ENCODE measurements at places on chromosomes 13 and 19.
A peak's percentile ranks its signal among the peaks of the same experiment; 100 is the strongest.

GRCh38 chr13:103935117-103935516 is 868.9 kb upstream of the SLC10A2 start:
- DNase-seq = no peak

DNA sequence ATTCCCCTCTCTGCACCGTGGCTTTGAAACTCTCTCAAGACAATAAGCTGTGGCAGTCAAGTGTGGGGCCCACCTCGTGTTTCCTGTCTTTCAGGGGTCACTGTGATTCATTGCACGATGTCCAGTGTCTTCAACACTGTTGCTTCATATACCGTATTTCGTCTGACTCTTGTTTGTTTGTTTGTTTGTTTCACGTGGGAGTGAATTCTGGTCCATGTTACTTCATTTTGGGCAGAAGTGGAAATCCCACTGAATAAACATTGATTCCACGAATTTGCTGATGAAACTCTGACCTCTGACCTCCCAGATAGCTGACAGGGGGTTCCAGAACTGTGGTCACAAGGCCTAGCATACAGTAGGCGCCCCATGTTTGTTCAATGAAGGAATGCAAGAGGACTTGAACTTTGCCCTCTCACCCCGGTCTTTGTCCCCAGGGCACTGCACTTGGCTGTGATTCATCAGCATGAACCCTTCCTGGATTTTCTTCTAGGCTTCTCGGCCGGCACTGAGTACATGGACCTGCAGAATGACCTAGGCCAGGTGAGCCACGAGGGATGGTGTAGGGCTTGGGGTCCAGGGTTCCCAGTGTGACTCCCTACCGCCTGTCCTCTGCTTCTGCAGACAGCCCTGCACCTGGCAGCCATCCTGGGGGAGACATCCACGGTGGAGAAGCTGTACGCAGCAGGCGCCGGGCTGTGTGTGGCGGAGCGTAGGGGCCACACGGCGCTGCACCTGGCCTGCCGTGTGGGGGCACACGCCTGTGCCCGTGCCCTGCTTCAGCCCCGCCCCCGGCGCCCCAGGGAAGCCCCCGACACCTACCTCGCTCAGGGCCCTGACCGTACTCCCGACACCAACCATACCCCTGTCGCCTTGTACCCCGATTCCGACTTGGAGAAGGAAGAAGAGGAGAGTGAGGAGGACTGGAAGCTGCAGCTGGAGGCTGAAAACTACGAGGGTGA is 5.1 kb downstream of the NFKBIB start:
- no peak for DNase-seq

- DNase-seq = no peak
Observed at GRCh38 chr13:101916108-101916774, 463.8 kb downstream of the ITGBL1 start.

GRCh38 chr19:2494447-2495129 is 18.7 kb downstream of the GADD45B start:
- DNase-seq = peak; percentile 50

- peak; percentile 50 for DNase-seq
Observed at GRCh38 chr19:42184401-42184861, 33.0 kb downstream of the DEDD2 start.

DNA sequence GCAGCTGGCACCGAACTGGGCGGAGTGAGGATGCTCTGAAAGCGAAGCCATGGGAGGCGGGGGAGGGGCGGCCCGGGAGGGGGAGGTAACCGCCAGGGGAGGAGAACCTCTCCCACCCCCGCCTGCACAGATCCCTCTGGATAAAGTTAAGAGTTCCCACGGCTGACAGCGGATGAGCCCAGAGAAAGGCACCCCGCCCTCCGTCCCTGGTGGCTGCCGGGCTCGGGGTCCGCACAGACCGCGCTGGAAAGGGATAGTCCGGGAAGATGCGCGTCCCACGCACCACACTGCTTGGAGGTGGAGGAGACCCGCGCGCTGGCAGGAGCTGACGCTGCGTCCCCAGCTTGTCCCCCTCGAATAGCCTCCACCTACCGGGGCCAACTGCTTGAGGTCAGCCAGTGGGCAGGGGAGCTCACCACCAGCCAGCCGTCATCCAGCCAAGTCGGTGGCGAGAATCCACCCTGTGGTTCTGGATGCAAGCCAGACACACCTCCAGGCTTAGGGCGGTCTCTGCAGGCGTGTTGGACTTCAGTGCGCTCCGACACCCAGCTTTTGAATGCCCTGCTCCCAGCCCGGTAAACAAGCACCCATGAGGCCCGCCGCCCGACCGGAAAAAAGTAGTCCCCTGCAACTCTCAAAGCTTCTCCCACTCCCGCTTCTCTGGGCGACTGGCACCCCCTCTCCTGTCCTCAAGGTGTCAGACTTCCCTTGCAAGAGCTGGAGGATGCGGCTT is at the start of gene TRPC4:
Gene TRPC4, minus strand, starts transcription at position 17 of the 733 bp plus-strand sequence. CDS start 86,439 bp downstream, outside the sequence.
- peak; percentile 71 for DNase-seq

DNA sequence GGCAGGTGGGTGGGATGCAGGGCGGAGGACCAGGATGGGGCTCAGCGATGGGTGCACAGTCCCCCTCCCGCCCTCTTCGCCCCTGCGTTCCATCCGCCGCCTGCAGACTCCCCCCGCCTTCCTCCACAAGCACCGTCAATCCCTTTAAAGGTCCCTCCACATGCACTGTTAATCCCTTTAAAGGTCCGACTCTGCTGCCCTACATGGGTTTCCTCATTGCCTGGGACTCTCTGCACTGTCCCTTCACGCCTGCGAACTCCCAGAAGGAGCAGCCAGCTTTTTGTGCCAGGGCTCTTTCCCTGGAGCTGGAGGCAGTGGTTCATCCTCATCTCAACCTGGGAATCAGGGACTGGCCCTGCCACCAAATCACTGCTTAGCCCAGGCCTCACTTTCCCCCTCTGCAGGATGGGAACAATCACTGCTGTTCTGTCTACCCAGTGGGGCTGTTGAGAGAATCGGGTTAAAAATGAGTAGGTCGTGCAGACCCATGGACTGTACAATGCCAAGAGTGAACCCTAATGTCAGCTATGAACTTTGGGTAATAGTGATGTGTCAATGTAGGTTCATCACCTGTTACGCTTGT is 20.4 kb downstream of the ZNF574 start:
- no peak for DNase-seq

GRCh38 chr13:46899801-46900200 is 2.9 kb upstream of the HTR2A start:
- no peak for DNase-seq

DNA sequence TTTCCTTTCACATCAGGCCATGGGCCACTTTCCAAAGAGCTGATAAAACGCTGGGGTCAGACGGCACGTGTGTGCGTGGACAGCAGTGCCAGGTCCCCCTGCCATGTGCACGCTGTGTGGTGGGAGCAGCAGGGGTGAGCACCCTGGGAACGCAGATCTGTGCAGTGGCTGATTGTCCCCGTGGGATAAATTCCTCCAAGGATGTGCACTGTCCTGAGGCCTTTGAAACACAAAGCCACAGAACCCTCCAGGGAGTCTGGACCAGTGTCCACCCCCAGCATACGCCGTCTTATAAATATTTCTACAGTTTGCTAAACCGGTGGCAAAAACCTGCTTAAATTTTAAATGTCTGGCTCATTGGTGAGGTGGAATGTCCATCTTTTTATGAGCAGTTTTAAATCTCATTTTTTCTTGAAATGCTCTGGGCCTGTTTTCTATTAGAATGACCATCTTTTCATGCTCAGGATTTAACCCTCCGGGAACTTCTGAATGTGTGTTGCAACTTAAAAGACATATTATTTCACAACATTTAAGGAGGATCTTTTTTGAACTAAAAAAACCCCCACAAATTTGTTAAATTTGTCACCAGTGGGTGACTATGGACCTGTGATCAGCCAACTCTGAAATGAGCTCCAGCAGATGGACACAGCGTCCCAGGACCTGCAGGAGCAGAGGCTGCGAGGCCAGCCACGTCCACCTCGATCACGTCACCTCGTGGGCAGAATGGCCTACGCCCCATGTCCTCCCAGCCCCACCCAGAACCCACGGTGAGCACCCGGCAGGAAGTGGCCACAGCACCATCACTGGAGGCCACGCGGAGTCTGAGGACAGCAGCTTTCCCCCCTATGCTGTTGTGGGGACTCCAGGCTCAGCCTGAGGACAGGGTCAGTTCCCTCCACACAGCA is 68.6 kb downstream of the RASA3 start:
- DNase-seq = peak; percentile 20

DNA sequence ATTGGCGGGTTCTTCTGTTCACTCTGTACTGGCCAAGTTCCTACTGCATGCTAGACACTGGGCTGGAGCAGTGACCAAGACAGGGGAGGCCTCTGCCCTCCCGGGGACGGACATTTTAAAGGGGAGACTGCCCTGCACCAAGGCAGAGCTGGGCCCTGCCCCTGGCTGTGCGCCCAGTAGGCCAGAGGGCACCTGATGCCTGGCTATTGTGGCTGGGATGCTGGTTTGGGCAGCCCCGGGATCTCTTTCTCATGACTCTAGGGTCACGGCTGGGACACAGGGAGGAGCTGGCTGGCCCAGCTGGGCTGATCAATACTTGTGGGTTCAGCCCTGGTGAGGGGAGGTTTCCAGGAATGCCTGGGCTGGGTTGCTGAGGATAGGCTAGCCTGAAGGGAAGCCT is 17.7 kb downstream of the LIPE start:
- DNase-seq = peak; percentile 46

- no peak for DNase-seq
Observed at GRCh38 chr19:10116866-10117616, 2.7 kb downstream of the EIF3G start.

DNA sequence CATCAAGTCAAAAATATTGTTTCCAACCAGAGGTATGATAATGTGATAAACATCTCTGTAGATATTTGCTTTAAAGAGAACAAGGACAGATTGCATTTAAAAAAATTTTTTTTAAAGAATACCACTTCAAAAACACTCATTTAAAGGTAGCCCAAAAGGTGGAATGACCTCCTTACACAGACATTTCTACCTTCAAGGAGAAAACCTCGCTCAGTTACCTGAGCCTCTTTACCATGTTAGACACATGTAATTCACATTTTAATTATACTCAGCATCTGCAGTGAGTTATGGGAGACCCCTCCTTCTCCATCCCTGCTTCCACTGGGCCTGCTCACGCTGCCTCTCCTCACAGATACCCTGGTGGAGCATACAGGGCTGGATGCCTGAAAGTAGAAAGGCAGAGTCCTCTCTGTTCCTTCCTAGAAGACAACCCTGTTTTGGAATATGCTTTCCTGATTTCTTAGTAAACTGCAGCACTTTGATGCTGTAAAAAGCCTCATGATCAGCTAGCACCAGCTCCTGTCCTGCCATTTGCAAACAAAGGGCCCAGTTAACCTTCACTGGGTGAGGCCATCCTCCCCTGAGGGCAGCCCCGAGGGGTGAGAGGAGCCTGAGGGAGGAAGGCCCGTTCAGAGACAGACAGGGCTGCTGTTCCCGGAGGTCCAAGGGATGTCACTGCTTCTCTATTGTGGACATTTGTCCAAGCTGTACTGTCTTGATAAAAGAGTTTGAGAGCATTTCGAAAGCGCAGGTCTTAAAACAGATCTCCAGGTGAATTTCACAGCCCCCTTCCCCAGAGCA is 117.8 kb downstream of the IRS2 start:
- DNase-seq = no peak

DNA sequence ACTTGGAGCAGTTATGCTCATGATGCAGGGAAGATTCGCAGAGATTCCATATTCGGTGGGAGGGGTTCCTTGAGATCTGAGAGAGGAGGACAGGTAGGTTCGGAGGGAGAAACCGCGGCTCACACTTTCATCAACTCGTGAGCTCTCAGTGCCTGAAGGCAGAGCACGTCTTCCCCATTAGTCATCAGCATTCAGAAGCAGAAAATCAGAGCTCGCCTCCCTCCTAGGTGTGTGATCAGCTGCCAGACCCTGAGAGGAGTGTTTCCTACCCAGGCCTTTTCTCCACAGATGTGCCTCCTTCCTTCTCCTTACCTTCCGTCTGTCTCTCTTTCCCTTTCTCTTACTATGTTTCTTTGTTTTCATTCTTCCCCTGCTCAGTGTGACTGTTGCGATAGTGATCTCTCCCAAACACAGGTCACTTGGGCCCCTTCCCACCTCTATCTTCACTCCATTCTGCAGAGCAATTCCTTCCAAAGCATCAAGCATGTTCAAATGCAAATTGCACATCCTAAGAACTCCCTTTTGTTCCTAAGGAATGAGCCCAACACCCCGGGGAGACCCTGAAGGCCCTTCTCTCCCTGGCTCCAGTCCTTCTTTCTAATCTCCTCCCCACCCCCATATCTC is 389.5 kb downstream of the UQCRFS1 start:
- DNase-seq = no peak

- DNase-seq = no peak
Observed at GRCh38 chr19:34313188-34313587, 51.8 kb upstream of the GPI start.

- no peak for DNase-seq
Observed at GRCh38 chr19:5896365-5897076, 7.1 kb downstream of the NDUFA11 start.

- DNase-seq = no peak
Observed at GRCh38 chr19:49851456-49852259, 699 bp downstream of the PTOV1 start.

DNA sequence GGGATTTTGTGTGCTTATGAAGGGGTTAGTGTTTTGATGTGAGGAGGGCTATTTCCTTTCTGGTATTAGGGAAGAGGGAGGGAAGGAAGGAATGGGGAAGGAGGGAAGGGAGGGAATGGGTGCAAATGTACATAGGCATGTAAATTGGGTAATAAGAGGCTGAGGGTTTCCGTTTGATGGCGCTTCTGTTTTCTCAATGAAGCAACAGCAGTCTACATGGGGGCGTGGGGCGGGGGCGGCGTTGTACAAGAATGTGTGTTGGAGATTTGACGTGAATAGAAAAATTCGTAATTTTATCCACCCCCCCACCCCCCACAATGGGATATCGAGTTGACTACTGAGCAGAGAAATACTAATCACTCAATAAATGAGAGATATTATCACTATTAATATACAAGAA is 52.5 kb downstream of the PDS5B start:
- no peak for DNase-seq

DNA sequence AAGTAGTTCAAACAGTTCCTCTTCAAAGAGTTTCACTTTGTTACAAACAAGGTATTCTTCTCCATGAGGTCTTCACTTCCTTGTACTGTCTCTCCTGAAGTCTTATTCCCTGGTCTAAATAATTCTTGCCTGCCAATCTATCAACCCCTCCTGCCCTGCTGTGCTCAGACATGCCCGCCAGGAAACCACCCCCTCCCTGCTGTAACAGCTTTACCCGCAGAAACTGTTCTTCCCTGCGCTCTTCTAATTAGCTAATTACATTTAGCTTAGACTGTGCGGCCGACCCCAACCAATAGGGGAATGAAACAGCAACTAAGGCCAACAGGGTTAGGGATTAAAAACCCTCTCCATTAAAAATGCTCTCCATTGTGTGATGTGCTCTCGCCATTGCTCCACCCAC is 46.7 kb downstream of the ZNF846 start:
- no peak for DNase-seq

DNA sequence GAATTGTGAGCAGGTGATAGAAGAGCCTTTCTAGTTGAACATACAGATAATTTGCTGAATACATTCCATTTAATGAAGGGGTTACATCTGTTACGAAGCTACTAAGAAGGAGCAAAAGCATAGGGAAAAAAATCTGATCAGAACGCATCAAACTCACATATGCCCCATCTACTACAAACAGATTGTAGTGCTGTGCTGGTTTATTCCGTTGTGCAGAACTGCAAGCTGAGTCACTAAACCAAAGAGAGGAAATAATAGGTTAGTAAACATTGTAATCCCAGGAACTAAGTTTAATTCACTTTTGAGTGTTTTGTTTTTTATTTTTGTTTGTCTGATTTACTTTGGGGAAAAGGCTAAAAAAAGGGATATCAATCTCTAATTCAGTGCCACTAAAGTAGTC is 136.3 kb downstream of the CDK8 start:
- no peak for DNase-seq

All from PC-9 (cell line).